ENCODE measurements at places on chromosomes 2 and 18.

- DNase-seq: no peak
Observed at GRCh38 chr18:31880186-31880898, 62.6 kb downstream of the TRAPPC8 start.

- DNase-seq: no peak
Observed at GRCh38 chr2:30192314-30192713, 39.0 kb upstream of the LBH start.

GRCh38 chr2:147294825-147295392 lies 549.9 kb upstream of the ACVR2A start:
- no peak for DNase-seq

GRCh38 chr2:213237787-213238186 lies 46.5 kb upstream of the SPAG16 start:
- no peak for DNase-seq

GRCh38 chr2:154400563-154401290 lies 297.8 kb upstream of the KCNJ3 start:
- no peak for DNase-seq

- no peak for DNase-seq
Observed at GRCh38 chr2:108554528-108554927, 20.3 kb downstream of the LIMS1 start.

DNA sequence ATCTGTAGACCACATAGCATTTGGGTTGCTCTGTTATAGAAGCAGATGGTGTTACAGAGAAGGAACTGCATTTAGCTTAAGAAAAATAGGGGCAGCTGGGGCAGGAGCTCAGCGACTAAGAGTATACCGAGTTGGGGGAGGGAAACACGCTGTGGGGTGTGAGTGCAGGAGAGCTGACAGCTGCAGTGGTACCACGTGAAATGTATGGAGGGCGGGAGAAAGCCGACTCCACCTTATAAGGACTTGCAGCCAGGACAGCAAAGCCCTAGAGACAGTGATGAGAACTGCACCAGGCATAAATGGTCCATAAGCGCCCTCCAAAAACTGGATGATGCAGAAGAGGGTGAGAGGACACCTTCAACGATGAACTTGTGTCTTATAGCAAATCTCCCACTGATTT lies 237.6 kb downstream of the PRKCE start:
- DNase-seq: peak; percentile 53

GRCh38 chr2:60424233-60424632 lies 129.2 kb downstream of the BCL11A start:
- DNase-seq: no peak

DNA sequence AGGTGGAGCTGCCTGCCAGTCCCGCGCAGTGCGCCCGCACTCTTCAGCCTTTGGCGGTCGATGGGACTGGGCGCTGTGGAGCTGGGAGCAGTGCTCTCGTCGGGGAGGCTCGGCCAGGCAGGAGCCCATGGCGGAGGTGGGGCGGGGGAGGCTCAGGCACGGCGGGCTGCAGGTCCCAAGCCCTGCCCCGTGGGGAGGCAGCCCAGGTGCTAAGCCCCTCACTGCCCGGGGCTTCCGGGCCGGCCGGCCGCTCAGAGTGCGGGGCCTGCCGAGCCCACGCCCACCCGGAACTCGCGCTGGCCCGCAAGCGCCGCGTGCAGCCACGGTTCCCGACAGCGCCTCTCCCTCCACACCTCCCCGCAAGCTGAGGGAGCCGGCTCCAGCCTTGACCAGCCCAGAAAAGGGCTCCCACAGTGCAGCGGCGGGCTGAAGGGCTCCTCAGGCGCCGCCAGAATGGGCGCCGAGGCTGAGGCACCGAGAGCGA lies 316.4 kb downstream of the RND3 start:
- DNase-seq: no peak

DNA sequence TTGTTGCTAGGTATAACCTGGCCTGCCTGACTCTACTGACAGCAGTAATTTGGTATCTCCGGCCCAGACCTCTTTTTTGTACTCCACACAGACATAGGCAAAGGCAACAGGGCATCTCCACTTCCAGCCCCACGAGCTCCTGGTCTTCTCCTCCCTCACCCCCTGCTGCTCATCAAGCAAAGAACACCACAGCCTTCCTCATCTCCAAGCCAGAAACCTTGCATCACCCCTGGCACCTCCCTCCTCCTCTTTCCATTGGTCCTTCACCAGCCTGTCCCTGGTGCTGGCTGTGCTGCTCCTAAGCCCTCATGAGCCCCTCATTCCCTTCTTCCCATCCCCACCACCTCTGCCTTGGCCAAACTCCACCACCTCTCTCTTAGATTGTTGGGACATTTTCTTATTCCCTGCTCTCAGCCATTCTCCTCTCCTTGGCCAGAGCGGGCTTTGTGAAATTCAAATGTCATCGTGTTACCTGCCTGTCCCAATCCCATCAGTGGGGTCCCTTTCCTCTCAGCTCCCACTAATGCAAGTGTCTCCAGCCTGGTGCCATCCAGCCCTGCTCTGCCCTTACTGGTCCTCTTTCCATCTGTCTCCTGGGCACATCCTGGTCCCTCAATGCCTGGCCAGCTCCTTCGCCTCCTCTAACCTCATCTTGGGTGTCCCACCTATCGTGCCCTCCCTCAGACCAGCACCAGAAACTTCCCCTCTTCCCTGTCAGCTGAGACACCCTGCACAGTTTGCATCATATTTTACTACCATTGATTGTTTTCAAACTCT lies 77.4 kb downstream of the INHBB start:
- DNase-seq: no peak

- no peak for DNase-seq
Observed at GRCh38 chr2:85886590-85886989, 2.2 kb downstream of the ST3GAL5 start.

DNA sequence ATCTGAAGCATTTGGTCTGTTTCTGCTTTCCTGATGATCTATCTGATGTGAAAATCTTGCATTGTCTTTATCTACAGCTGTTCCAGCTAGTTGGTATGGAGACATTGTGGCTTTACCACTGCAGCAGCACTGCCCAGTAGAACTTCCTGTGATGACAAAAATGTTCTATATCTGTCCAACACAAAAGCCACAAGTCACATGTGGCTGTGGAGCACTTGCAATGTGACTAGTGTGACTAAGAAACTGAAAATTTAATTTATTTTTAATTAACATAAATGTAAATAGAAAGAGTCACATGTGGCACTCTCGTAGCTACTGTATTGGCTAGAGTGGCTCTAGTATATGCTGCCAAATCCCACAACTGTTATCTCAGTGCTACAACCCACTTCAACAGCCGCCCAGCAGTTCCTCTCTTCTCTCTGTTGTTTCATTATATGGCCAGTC lies 425.7 kb downstream of the SETBP1 start:
- peak; percentile 7 for DNase-seq

GRCh38 chr2:162085090-162085891 lies 11.3 kb upstream of the DPP4 start:
- no peak for DNase-seq

DNA sequence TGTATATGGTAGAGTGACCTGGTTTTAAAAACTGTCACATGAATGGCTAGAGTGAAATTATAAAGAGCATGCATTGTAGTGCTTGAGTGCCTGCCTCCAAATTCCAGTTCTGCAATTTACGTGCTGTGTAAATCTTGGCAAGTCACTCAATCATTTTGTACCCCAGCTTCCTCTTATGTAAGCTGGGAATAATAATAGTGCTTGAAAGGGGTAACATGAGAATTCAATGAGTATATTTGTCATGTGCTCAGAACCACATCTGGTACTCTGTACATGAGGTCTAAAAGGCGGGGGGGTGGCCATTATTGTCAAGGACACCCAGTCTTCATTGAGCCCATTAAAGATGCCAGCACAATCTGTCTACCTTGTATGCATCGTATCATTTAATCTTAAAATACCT lies 214.8 kb downstream of the MC4R start:
- no peak for DNase-seq

DNA sequence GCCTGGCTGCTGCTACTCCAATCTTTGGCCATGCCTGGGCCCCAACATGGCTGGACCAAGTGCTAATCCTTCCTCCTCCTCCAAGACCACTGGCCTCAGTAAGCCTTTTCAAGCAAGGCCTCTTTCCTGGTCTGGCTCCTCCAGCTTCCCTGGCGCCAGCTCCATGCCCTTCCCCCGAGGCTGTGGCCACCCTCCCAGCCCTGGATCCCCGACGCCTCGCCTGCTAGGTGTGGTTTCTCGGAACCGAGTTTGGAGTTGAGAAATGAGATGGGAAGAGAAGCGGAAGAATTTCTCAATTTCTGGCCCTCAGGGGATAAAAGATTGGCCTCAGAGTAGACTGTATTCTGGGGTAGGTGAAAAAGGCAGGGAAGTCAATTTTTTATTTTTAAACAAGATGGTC lies 46.4 kb downstream of the ADCY3 start:
- DNase-seq: no peak

DNA sequence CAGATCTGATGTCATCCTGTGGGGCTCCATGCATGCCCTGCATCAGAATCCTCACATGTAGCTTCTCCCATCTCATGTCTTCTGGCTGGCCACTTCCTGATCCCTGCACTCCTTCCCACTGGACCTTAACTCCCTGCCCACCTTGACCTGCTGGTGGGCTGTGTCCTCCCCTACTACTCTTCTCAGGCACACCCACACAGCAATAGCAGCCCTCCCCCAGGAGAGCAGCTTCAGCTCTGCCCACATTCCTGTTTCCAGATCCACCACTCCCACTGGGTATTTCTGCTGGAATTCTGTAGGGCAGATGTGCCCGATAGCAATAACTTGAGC lies 137.0 kb upstream of the HS6ST1 start:
- DNase-seq: no peak

DNA sequence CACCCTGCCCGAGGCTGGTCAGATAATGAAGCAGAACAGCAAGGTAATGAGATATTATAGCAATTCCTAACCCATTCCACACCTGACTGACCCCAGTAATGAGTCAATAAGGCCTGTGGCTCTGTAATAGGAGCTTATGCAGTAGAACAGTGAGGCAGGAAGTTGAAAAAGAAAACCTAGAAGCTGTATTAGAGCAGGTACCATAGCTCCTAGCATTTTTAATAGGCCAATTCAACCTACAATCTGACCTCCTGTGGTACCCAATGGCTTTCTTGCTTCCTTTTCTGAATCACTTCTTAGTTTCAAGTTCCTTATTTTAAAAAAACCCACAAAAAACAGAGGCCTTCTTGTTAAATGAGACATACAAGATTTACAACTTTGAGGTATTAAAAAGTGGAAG lies 43.6 kb upstream of the MAP2 start:
- peak; percentile 8 for DNase-seq

- no peak for DNase-seq
Observed at GRCh38 chr2:24050041-24050979, 769 bp downstream of the FKBP1B start.

DNA sequence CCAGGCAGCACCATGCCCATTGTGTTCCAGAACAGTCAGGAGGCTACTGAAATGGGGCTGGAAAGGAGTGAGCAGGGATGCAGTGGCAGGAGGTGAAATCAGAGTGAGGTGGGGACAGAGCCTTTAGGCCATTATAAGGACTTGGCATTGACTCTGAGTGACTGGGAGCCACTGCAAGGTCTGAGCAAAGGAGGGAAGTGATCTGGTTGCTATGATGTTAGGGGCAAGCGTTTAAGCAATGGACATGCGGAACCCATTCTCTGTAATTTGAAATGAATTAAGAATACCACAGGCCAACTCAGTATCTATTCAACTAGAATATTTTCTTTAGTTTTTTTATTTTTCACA lies 98.2 kb downstream of the DPP4 start:
- no peak for DNase-seq

- DNase-seq: peak; percentile 18
Observed at GRCh38 chr2:230068651-230069055, at the start of gene SLC16A14. SLC16A14 (minus strand) TSS chr2:230068924; CDS start chr2:230059352, 9,572 bp downstream.

- DNase-seq: no peak
Observed at GRCh38 chr18:58630071-58630470, 1.2 kb upstream of the ALPK2 start.

GRCh38 chr2:101617796-101618195 lies 79.7 kb upstream of the MAP4K4 start:
- no peak for DNase-seq

- DNase-seq: no peak
Observed at GRCh38 chr2:2326068-2327040, 4.7 kb downstream of the MYT1L start.

- DNase-seq: no peak
Observed at GRCh38 chr2:64866797-64867196, 122.4 kb upstream of the SLC1A4 start.

DNA sequence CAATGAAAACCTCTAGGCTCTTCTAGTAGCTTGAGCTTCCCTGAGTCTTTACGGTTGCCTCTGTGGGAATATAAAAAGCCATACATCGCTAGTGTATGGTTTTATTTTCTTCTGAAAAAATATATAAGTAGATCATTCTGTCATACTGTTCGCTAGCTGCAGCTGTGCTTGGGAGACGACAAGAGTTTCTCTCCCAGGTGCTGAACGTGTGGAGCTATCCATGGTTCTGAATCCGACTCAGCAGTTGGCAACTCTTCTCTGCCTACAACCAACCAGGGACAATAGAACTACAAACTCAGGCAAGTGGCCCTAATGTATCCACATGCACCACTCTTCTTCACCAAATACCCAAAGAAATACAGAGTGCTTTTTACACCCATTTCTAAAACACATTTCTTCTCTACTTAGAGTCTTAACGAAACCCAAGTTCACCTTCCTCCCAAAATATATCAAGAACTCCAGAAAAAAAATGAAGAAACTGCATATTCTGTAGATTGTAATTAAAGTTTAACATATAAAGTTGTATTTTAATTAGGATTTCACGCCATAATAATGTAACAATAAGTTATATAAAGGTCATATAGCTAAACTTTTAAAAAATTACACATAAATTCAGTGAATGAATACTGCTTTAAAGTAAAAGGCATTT lies 2.2 kb upstream of the KCNH7 start:
- no peak for DNase-seq

- DNase-seq: peak; percentile 78
Observed at GRCh38 chr2:25286025-25286400, 55.7 kb downstream of the DNMT3A start.

DNA sequence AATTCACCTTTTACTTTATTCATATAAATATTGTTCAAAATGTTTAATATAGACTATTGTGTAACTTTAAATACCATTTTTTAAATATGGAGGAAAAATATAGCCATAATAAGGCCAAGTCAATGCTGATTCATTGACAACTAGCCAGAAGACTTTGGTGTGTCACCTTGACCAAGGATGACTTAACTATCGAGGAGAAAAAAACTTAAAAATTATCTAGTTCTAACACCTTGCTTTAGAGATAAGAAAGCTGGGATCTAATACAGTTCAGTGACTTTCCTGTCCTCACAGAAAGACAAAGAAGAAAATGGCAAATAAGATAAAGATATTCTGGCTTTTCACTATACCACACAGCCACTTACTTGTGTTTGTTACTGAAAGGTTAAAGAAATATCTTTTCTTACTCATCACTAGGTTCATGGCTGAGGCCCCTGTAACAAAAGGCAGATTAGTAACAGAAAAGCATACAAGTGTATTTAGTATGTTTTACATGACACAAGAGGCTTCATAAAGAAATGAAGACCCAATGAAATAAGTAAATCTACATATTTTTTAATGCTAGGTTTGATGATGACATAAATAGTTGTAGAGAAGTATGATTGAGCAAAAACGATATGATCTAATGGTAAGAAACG lies 65.9 kb upstream of the LRRTM1 start:
- no peak for DNase-seq

DNA sequence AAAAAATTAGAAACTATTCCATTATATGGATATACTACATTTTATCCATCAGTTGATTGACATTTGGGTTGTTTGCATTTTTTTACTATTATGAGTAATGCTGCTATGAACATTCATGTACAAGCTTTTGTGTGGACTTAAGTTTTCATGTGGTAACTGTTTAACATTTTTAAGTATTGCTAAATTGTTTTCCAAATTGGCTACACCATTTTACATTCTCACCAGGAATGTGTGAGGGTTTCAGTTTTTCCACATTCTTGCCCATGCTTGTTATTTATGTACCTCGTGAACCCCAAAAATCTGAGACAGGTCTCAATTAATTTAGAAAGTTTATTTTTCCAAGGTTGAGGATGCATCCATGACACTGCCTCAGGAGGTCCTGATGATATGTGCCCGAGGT lies 3.1 kb upstream of the TXNL4A start:
- DNase-seq: no peak
